NT2/D1 (cell line): ENCODE measurements at places on chromosomes 2 and 18.

GRCh38 chr2:111032721-111033429, 87.8 kb upstream of the BCL2L11 start:
- no peak for DNase-seq

- DNase-seq: no peak
Measured at GRCh38 chr2:238098901-238099713, 1.0 kb upstream of the ESPNL start.

- no peak for DNase-seq
Measured at GRCh38 chr2:43060390-43061016, 165.9 kb downstream of the ZFP36L2 start.

DNA sequence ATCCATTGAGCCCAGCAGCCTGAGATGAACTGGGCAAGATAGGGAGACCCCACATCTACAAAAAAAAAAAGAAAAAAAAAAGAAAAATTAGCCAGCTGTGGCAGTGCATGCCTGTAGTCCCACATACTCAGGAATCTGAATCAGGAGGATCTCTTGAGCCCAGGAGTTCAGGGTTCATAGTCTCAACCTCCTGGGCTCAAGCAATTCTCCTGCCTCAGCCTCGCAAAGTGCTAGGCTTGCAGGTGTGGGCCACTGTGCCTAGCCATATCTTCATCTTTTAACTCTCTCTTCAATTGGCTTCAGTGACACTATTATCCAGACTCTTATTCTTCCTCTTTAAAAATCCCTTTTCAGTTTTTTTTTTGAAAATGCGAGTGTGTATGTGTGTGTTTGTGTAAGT, 28.5 kb upstream of the YES1 start:
- DNase-seq: no peak

DNA sequence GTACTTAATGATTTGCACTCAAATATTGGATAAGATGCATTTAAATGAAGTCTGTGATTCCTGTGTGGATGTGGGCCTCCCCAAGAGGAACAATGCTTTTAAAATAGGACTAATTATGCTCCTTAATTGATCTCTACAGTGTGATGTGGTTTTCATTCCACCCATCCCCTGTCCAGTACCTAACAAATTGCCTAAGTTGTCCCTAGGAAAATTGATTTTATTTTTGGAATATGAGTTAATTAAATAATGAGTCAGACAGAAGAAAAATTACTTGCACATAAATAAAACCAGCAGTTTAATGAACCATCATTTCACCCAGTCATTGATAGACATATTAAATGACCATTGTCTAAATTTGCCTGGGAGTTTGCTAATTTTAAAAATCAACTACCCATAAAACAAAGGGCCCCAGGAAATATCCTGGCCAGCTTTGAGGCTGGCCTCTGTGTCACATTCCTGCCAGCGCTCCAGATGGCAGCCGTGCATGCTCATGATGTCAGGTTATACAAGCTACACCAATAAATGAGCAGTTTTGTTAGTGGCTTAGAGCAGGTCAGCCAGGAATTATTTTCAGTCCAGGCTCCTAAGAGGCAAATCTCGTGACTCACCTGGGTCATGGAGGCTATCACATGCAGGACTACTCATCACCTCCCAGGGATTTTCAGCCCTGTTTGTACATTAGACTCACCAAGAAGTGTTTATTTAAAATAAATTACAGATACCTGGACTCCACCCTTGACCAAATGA, 31.9 kb downstream of the ABHD3 start:
- DNase-seq: no peak

GRCh38 chr2:219629976-219630695, 2.7 kb downstream of the SLC4A3 start:
- no peak for DNase-seq

DNA sequence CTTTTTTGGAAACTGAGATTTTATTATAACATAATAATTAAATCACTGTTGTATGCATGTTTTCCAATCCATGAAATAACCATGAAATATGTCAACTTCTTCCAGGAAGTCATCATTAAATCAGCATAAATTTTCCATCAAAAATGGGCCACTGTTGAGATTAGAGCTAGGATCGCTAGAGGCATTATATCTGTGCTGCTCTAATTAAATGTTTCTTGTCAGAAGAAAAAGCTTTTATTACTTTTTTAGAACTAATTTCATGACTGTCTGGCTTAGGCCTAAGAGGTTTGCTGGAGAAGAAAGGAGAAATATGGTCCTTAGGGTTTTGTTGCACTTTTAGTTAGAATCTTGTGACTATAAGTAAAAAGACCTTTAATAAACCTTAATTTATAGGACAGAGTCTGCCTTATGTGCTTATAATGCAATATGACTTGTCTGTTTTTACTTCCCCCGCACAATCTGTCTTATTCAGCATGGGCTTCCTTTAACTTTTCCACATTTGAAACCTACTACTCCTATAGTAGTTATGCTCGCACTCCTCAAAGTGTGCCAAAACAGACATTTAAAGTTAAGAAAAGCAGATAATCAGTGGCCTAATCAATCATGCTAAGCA, 363.4 kb upstream of the GCFC2 start:
- no peak for DNase-seq

DNA sequence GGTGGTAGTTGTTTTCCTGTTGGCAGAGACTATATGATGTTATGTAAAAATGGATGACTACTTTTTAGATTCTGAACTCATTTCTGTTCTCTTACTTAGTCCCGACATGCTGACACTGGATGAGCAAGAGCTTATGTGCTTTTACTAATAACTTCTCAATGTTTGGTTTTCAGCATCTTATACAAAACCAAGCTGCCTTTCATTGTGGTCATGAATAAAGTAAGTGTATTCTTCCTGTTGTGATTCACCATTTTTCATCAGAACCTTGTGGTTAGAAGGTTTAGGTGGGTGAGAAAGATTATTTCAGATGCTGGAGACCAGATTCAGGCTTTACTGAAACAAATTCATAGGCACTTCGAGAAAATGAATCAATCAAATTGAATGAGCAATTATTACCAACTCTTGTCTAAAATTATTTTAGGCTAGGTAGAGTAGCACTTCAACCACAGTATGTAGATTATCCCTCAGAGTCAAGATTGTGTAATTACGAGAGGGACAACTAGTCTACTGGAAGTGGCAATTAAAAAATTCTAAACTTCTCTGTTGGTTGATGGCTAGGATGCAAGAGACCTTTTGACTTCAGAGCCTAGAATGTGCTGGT, 9.3 kb downstream of the GPN1 start:
- DNase-seq: no peak

DNA sequence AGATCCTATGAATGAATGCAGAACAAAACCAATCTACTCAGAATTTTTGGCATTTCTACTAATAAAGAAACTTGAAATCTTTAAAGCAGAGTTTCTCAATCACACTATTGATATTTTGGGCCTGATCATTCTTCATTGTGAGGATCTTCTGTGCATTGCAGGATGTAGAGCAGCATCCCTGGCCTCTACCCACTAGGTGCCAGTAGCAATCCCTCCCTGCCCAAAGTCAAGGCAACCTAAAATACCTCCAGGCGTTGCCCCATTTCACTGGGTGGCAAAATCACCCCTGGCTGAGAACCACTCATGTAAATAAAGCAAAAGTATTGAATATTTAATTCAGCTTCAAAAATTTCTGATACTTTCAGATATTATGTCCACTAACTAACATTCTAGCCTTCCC, 213.0 kb downstream of the SP3 start:
- no peak for DNase-seq

DNA sequence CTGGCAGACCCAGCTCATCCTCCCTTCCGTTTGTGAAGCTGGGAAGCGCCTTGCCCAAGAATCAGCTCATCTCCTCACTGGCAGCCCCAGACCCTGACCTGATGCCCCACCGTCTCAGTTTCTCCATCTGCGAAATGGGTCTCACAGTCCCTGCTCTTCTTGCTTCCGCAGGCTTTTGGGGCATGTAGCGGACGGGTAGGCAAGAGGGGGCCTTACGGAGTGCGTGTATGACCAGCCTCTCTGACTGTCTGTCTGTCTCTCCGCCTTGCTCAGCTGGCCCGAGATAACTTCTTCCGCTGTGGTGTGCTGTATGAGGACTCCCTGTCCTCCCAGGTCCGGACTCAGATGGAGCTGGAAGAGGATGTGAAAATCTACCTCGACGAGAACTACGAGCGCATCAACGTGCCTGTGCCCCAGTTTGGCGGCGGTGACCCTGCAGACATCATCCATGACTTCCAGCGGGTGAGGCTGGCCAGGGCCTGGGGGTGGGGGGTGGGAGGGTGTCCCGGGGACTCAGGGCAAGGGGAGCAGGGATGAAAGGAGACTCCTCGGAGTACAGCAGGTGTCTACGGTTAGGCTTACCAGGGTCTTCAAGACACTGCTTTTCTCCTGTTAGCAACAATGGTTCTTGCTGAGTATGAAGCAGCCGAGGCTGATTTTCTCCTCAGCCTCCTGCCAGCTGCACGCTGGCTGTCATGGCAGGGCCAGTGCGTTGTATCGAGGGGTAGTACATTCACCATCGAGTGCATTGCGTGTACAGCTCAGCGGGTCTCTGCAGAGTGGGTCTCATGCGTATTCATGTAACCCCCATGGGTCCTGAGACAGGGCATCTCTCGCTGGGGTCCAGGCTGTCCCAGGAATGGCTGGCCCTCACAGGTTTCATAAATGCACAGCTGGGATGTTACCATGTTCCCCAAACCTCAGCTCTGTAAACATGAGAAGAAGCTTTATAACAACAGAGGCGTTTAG, 10.9 kb downstream of the ITM2C start:
- DNase-seq: no peak

- DNase-seq: no peak
Measured at GRCh38 chr2:20584045-20584398, 66.9 kb downstream of the HS1BP3 start.

DNA sequence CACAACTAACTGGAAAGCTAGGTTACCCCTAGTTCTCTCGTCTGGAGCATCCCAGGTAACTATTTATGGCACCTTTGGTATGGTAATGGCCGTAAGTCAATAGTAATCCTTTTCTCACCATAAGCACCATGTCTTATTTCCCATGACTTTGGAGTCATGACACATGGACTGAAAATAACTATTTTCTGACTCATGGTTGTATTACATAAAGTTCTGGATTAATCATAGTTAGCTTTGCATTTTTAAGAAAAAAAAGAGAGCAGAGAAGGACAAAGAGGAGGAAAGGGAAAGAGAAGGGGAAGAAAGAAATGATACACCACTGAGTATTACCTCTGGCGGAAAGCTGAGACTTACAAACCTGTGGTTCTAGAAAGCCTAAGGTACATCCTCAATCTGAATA, 99.3 kb downstream of the BIN1 start:
- DNase-seq: no peak

- no peak for DNase-seq
Measured at GRCh38 chr18:7174344-7175095, 56.4 kb upstream of the LRRC30 start.

- no peak for DNase-seq
Measured at GRCh38 chr2:140349695-140350094, 1569.5 kb upstream of the NXPH2 start.

DNA sequence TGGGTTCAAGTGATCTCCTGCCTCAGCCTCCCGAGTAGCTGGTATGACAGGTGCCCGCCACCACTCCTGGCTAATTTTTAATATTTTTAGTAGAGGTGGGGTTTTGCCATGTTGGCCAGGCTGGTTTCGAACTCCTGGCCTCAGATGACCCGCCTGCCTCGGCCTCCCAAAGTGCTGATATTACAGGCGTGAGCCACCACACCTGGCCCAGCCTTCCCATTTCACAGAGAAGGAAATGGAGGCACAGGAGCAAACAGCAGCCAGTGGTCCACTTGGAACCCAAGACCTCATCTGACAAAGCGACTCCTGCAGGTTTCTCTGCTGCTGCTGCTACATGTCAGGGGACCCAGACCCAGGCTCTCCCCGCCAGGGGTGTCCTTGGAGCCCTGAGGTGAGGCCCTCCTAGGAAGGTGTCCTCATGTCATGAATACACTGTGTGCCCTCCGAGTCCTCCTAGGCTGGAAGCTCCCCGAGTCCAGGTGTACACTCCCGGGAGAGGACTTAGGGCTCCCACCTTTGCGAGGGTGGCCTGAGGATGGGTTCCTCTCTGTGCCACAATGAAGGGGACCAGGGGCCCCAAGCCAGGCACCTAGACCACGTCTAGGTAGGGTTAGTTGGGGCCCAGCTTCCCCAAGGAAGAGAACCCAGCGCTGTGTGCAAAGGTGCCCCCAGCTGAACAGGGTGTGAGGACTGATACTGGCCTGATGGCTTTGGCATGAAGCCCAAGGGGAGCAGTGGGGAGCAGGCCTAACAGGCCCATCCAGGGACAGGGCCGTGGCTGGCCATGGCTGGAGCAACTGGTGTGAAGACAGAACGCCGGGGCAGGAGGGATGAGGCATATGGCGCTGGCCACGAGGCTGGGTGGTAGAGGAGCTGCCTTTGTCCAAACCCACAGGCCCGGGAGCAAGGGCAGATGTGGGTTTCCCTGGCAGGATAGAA, 56.1 kb downstream of the HS6ST1 start:
- no peak for DNase-seq

GRCh38 chr2:240130393-240131195, 5.5 kb downstream of the COPS9 start:
- DNase-seq: no peak

- no peak for DNase-seq
Measured at GRCh38 chr2:68762665-68763064, 28.1 kb downstream of the ARHGAP25 start.

DNA sequence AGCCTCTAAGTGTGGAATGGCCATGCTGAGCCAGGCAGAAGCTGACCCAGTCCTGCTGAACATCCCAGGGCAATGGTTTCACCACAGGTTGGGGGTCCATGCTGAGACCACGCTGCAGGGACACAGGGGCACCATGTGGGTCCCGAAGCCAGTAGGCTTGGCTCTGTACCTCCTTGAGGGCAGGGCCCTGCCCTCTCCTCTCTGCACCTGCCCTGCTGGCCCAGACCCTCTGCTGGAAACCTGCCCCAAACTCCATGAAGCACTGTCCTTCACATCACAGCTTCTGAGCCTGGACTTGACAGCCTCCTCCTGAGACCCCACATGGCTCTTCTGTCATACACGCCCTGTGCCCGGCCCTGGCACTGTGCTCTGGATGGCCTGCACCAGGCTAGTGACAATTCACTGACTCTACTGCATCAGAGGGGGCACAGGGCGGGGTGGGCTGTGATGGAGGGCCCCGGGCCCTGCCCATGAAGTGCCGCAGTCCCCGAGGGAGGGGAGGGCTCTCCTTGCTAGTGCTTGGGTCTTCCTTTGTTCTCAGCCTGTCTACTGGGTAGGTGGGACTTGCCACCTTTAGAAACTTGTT, 24.7 kb downstream of the HS6ST1 start:
- DNase-seq: no peak
